Hypothalamus (tissue), 51 donors: ENCODE measurements at places on chromosomes 3 and 15.

DNA sequence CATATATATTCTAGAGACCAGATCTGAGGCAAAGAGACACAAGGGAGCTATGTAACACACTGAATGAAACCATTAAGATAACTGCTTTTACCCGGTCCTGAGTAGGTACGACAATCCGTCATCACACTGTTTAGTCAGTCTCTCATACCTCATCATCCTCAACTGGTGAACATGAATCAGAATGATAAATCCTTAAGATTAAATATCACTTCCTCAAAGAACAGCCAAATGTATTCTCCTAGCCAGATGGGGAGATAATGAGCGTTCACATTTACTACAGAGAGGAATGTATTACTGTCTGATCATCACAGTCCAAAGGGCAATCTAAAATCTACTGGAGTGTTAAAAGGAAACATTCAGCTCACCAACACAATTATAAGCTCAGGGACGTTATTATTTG lies 319.4 kb upstream of the STAC start:
- no peak for DNase-seq

DNA sequence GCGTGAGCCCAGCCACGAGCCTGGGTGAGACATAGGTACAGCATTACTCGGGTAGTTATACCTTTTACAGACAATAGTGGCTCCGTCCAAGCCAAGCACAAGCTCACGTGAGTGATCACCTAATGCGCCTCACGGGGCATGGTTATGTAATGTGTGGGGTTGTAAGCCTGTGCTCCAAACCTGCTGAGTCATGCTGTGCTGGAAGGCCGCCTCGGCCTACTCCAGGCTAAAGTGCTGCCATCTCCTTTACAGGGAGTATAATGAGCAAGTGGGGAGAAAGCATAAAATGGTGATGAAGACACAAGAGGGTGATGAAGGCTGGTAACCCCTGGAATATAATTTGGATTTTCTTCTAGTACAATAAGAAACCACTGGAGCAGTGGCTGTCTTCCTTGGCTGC lies 175.8 kb upstream of the STT3B start:
- no peak for DNase-seq

GRCh38 chr3:134362221-134362620 lies 12.0 kb downstream of the AMOTL2 start:
- no peak for DNase-seq

DNA sequence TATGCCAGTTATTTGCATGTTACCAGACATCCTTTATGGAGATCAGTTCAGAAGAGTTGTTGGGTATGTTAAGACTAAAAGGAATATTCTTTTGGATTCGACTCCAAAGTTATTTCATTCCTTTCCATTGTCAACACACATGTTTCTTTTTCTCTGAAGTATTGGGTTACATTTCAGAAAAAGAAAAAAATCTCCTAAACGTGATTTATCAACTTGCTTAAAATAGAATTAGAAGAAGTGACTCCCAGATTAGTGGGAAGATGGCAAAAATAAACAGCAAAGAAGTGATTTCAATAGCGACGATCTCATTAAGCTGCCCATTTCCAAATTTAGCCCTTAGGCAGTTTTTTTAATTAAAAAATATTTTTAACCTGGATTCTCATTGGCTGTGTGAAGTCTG lies 85.4 kb downstream of the TIGIT start:
- DNase-seq, result no peak

- no peak for DNase-seq
These were observed 42.5 kb upstream of the SRGAP3 start for GRCh38 chr3:9291821-9292410.

DNA sequence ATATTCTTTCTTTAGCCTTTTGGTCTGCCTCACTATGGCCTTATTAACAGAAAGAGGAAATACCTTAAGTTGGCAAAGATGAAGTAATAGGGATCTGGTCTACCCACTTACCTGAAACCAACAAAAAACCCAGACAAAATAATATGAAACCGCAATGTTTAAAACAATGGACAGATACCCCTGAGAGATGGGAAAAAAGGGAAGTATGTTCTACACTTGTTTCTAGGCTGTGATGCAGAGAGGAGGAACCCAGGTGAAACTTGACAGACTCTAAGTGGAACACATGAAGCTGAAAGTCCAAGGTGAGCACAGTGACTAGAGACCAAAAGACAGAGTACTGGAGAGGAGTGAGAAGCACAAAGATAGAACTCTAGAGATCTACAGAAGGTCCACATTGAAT lies 78.4 kb downstream of the NR2E3 start:
- DNase-seq, result no peak

DNA sequence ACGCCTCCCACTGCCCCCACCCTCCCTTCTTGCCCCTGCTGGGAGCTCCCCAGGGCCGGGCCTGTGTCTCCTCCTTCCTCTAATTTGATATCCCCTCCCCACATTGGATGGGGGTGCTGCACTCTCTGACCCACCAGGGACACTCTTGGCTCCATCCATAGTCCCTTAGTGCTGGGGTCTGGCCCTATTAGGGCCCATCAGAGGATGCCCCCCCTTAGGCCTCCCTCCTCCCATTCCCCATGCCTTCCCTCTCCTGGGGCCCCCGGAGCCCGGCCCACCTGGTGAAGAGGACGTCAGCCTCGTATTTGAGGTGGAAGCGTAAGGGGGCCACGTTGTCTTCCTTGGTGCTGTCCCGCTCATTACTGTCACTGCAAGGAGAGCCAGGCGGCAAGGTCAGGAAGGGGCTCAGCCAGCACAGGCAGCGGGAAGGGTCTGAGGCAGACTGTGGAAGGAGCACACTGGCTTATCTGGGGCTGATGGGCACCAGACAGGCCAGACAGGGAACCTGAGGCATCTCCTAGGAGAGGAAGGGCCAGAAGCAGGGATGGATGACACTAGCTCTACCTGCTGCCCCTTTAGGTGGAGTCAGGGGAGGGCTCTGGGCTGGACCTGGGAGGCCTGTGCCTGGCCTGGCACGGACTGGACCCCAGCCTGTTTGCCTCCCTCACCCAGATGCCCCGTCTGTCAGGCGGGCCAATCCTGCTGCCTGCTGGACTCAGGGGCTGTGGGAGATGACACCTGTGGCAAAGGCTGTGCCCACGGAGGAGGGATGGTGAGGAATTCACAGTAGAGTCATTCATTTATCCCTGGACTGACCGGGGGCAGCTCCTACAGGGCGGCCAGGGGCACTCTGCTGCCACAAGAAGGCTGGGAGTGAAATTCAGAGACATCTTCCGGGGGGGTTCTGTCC lies 36.2 kb downstream of the FEM1B start:
- no peak for DNase-seq
